Activated naive CD8-positive, alpha-beta T cell treated with anti-CD3 and anti-CD28 coated beads, Interleukin-2, amount 50 U/mL, for 24 hours (primary cell): ENCODE measurements at places on chromosomes 3 and 15.

- no peak for DNase-seq
Observed at GRCh38 chr15:78619022-78619950, 1.5 kb downstream of the CHRNA3 start.

GRCh38 chr15:28915935-28916334, 30.2 kb downstream of the APBA2 start:
- DNase-seq = no peak

- no peak for DNase-seq
Observed at GRCh38 chr3:187839422-187839821, 94.2 kb upstream of the BCL6 start.

DNA sequence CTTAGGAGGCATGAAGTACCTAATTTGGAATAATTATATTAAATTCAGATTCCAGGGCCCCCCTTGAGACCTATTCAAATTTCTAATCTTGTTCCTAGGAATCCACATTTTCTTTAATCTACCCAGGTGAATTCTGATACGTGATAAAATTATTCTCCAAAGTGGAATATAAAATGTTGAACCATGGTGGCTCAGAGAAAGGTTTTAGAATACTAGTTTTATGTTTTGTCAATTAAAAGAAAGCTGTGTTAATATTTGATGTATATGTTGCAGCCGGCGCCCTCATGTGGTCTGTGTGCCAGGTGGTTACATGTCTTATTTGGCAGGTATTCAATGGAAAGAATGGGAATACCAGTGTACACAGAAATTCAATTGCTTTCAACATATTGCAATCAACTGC, 321.8 kb downstream of the FEZF2 start:
- no peak for DNase-seq

DNA sequence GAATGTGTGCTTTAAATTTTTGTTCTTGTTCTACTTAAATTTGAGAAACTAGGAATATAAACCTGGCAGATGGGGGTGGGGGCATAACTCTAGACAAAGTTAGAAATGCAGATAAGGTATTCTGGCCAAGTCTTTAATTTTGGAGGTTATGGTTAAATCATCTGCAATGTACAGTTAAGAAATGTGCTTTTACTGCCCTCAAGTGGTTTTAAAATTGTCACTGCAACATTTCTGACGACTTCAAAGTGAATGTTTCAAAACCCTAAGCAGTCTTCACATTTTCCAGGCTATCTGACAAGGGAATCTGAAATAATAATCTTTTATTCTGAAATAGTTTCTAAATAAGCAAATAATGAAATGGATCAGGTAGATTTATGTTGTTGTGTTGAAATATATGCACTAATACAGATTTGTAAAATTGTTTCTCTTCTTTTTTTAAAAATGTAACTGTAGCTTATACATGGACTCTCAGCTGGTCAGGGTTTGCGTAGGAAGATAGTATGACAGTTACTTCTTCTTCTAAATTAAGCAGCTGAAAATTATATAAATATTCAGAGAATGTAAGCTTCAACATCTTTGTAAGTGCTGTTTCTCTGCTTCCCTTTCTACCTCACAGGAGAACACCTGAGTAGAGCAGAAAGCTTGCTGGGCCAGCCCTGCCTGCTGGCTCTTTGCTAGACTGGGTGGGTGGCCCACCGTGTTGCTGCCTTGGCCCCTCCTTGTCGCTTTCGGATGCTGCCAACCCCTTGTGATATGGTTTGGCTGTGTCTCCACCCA, 45.0 kb downstream of the SUCNR1 start:
- DNase-seq = no peak

DNA sequence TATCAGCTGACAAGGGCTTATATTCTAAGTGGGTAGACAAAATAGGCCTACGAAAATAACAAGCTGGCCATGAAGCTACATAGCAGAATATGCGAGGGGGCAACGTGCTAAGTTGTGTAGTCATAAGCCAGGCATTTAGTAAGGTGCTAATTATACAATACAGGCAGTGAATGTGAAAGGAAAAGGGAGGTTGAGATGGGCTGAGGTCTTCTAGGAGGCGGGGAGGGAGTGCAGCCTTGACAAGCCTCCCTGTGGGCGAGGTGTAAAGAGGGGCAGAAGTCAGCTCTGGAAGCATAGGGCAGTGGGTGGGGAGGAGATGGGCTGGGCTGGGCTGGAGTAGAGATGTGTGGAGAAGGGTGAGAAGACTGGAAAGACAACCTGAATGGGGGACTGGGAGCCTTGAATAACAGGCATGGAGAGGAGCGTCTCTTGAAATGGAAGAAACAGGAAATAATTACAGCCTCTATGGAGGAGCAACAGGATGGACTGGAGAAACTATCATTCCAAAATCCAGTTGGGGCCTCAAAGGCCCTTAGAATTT, 1.2 kb downstream of the TIGIT start:
- DNase-seq = no peak
